ENCODE measurements at places on chromosomes 11 and 22.

DNA sequence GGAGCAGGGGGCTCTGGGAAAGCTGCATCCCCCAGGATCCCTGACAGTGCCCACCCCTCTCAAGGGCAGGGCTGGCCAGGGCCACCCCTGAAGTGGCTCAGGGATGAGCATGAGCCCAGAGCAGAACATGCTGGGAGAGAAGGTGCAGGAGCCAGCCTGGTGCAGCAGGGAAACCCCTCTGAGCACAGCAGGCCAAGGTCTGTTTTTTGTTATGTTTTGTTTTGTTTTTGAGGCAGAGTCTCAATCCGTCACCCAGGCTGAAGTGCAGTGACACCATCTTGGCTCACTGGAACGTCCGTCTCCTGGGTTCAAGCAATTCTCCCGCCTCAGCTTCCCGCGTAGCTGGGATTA, 792 bp upstream of the SBF1 start:
- DNase-seq, result no peak

DNA sequence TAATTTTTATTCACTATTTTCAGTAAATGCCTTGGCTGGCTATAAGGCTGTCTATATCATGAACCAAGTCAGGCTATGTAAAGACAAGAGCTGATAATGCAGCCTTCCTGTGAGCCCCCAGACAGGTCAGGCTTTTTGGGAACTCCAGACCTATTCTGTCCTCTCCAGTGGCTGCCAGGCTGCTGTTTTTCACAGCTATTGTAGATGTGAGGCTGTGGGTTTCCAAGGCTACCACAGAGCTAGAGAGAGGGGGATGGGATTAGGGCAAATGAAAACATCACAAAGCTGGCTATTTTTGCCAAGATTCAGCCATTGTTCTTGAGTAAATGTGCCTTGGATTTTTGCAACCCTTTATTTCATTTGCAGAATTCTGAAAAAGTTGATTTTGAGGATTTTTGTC, 55.7 kb upstream of the SORL1-AS1 start:
- DNase-seq, result no peak

DNA sequence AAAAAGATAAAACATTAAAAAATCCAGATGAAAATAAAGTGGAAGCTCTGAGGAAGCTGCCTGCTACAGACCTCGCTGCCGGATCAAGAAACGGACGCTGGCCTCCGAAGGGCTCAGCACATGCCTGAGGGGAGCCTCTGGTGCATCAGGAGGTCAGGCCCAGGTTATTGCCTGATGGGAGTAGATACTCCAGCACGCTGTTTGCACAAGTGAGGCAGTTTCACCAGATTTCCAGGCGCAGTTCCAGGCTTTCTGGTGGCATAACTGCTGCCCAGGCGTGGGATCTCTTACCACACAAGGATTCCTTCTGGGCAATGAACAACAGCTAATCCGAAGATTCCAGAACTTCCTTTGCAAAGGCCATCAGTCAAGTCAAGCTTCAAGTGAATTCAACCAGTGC, 154.2 kb downstream of the MPPED1 start:
- DNase-seq, result no peak

DNA sequence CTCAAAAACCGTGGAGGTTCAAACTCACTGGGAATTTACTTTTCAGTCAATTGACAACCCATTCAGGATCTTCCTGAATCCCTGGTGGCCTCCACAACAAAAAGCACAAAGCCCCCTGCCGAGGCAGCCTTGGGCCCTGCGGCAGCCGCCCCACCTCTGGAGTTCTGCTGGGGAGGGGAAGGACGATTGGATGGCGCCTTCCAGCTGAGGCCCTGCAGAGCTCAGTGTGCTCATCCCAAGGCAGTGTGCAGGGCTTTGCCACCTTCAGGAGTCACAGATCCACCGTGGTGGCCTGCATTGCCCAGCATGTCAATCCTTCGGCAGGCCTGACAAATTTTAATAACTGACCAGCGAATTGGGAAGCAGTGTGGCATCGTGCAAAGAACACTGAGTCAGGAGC, 7.4 kb downstream of the ZFTA start:
- no peak for DNase-seq

GRCh38 chr11:119169282-119169719, 776 bp downstream of the NLRX1 start:
- DNase-seq, result peak; percentile 10

DNA sequence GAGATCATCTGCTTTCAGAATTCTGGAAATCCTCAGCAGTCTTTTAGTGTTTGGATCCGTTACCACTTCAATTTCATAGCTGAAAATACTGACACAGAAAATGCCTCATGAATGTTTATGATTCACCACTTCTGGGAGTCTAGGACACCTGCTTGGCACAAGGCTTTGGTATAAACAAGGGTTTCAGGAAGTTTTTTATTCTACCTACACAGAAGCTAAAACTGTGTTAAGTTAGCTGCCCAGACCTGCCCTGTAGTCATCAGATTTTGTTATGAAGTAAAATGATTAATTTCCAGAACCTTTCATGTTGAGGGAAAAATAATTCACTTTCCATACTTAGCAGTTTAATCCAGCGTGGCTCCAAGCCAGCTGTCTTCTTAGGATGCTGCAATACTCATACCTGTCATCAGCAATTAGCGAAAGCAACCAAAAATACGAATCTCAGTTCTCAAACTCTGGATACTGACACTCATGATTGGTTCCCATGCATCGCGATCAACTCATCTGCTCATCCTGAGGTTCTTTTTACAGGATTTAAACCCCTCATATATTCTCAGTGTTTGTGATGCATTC, 458.5 kb upstream of the CCDC90B start:
- DNase-seq, result no peak

- DNase-seq, result no peak
These were observed 53.5 kb downstream of the KCNJ4 start for GRCh38 chr22:38401336-38402084.

All from GM04504 (cell line).